ENCODE measurements at places on chromosomes 6 and 20. TPM values are rescaled to one million over a fixed set of nuclear protein-coding genes. Genes with fewer than 3 reads are reported as not detected.

GRCh38 chr6:56145616-56146015 is 101.8 kb downstream of the COL21A1 start:
- DNase-seq = no peak

The LINC00237 gene
- not detected for total RNA-seq

The ZNF451 gene
- 50.8 TPM for total RNA-seq

DNA sequence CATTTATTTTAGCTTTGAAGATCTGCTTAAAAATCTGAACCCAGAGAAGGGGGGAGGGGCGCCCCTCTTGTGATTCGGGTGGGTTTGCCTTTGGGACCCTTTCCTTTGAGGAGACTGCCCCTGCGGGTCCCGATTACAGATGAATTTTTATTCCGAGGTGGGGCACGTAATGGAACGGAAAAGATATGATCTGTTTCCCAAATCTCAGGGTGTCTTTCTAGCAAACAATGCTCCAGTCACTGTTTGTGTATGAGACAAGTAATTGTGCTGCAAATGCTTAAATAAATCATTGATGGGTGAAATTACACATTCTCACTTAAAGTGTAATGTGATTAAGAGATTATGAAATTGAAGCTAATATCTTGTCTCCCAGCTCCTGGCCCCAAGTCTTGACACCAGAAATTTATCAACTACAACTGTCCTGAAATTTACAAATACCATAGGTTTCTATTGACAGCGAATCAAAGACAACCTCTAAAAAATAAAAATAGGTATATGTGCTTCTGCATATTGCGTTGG is 30.7 kb downstream of the TFAP2A start:
- DNase-seq = no peak

DNA sequence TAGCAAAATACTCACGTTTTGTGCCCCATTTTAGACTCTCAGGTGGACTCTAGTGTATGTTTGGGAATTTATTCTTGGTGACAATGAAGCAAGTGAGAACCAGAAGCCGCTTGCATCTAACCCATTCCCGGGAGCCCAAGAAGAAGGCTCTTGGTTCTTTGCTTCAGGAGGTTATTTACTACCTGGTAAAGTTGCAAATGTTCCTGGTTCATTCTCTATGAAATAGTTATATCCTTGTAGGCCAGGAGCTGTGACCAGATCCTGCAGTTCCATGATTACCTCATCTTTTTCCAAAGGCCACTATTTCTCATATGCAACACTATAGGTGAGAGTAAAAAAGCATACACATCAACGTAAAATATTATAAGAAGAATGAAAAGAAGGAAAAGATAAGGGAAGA is 60.9 kb upstream of the FABP7 start:
- DNase-seq = no peak

GRCh38 chr6:414447-414846 is 22.9 kb downstream of the IRF4 start:
- DNase-seq = no peak

DNA sequence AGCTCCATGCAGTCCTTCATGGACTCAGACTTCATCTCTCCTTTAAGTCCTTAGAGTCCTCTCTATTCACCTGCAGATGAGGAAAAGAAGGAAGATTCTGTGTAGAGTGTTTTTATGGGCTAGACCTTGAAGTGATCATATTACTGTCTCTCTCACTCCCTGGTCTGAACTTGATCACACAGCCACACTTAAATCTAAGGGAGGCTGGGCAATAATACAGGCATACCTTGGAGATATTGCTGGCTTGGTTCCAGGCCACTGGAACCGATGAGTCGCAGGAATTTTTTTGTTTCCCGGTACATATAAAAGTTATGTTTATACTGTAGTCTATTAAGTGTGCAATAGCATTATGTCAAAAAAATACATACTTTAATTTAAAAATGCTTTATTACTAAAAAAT is 59.2 kb upstream of the FOXO3 start:
- no peak for DNase-seq

The GNRH2 gene
- total RNA-seq = 0.99 TPM

GRCh38 chr6:15025446-15025845 is 220.4 kb upstream of the JARID2 start:
- no peak for DNase-seq

The ATG5 gene
- 23.5 TPM for total RNA-seq

DNA sequence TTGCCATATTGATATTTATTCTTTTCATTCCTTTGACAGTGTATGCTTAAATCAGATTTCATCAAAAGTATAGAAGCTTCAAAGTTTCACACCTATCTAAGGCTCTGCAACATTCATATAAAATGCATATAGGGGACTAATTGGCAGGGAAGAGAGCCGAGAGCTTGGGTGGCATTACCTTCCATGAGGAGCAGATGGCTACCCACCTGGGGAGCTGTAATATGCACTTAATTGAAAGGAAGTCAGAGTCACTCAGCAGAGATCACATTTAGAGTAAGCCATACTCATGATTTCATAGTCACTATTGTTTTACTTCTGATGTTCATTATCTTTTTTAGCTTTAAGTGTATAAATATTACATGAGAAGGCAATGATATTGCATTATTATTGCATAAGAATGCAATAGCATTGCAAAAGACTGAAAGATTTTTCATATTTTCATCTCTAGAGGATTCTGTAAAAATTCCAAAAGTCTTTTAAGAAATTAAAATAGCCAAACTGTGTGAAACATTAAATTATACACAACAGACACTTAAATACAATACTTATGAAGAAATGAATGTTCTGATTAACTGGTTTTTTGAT is 1305.2 kb downstream of the EPHA7 start:
- no peak for DNase-seq

DNA sequence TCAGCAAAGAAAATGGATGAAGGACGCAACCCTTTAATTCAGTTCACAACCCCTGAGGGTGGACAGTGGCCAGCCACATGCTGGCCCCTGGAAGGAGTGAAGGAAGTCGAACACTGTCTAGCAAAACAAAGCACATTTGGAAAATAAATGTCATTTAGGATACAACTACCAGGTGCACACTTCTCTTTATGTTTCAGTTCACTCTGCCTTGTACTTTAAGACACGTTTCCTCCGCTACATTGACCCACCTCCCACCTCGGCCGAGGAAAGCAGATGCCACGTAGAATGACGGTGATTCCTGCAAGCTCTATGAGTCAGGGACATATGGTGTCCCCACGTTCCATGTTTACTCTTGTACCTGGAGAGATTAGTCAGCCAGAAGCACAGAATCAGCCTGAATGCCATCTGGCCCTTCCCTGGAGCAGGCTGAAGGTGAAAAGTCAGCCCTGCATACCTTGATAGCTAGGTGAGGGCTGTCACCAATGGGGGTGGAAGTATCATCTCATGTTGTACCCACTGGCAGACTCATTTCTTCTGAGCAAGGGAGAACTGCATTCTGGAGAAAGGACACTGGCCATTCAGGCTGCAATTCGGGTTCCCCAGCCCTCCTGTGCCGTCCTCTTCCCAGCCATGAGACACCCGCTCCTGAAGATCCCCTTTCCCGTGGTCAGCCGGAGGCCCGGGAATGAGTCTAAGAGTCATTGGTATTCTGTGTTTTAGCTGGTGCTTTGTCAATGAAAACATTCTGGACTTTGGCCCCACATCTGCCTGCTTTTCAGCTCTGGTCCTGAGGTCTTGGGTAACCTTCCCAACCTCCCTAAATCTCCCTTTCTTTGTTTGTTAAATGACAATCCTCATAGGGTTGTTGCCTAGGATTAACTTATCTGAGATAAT is 60.6 kb downstream of the FOXA2 start:
- DNase-seq = no peak

DNA sequence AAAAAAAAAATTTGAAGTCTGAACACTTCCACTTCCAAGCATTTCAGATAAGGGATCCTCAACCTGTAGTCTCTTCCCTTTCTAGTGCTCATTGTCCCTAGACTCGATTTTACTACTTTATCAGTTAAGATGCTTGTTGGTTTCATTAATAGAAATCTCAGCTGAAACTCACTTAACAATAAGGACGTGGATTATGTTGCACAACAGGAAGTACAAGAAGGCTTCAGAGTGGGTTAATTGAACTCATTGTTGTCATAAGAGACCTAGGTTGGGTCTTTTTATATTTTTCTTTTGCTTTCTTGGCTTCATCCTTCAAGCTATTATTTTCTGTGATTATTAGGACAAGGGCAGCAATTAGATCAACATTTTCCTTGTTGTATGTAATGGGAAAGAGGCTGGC is 175.2 kb downstream of the CDKAL1 start:
- DNase-seq = no peak

All from activated naive CD4-positive, alpha-beta T cell treated with anti-CD3 and anti-CD28 coated beads, Interleukin-2, amount 50 U/mL, for 72 hours (primary cell).